ENCODE measurements at places on chromosomes 2 and 18.

DNA sequence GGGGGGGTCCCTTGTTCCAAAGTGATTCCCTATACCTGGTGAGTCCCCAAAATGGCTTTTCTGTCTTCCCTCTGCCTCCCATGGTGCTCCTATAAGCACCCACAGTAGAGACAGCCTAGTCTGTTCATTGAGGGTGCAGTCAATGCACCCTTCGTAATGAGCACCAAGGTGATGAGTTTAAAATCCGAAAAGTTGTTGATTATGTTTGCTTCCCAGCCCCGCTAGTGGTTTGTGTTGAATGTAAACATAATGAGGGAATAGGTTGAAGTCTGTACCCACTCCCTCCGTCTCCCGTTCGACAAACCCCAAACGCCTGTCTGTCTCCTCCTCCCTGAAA is 2.3 kb downstream of the FOSL2 start:
- no peak for DNase-seq

GRCh38 chr2:158385646-158386045 is 70.9 kb downstream of the CCDC148 start:
- DNase-seq = no peak

GRCh38 chr18:29146068-29146467 is 969.1 kb upstream of the CDH2 start:
- no peak for DNase-seq

GRCh38 chr18:56490942-56491341 is 147.4 kb downstream of the TXNL1 start:
- no peak for DNase-seq

DNA sequence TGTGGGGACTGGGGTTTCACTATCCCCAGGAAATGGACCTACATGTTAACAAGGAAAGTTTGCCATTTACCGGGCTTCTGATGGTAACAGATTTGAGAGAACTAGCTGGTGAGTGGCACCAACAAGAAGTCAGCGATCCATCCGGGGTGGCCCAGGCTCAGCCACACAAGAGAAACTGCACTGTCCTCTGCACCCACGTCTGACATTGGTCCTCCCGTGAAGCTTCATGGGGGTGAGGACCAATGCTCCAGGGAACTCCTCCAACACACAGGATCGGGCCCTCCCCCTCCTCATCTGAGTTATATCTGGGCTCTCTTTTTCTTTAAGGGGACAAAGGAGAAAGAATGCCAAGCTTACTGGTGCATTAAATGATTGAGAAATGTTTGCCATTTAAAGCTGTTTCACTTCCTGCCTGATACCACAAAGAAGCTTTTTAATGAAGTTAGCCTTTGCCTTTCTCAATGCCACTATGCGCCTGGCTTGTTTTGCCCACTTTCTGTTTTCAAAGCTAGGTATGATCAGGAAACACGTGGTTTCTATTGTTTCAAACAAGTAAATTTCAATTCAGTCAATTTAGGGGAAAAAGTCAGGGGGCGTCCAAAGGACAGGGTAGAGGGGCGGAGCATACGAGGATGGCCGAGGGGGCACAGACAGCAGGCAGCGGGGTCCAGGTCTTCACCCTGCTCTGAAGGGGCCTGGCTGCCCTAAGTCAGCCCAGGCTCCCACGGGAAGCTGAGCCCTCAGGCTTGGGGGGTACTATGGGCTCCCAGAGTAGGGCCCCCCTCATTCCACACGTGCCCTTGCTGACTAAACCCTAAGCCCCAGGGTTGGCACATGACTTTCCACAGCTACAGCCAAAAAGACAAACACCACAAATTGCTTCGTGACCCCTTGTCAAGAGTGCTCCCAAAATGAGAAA is 204.0 kb upstream of the ID2 start:
- DNase-seq = peak; percentile 69

All from suprapubic skin (tissue), 4 donors.